Right renal cortex interstitium (tissue), 3 donors: ENCODE measurements at places on chromosomes 4 and X.

DNA sequence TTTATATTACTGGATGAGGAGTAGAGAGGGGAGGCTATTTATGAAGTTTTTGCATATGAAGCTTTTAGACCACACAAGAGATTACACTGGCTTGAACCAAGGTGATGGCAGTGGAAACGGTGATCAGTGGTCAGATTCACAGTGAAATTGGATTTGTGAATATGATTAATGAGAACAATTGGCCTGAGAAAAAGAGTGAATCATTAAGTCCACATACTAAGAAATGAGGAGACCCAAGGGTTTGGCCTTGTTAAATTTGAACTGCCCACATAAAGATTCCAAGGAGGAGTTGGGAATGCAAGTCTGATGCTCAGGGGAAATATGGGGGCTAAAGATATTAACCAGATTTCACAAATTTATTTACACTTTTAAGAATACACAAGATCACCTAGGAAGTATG, 155.3 kb upstream of the ADGRL3 start:
- DNase-seq = no peak

DNA sequence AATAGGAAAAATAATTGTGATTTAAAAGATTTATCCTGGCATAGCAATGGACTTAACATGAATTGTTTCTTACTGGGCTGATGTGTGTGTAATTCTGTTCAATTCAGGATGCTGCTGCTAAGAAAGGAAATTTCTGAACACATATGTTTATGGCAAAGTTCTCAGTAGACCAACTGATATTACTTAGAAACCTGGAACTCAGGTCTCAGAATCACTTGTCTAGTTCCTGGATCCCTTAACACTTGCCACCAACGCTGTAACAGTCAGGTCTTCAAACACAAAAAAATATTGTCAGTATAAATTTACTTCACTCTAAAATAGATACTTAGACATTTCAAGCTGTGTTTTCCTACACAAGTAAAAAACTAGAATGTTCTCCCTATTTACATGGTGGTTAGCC, 5.5 kb downstream of the CASP3 start:
- no peak for DNase-seq

DNA sequence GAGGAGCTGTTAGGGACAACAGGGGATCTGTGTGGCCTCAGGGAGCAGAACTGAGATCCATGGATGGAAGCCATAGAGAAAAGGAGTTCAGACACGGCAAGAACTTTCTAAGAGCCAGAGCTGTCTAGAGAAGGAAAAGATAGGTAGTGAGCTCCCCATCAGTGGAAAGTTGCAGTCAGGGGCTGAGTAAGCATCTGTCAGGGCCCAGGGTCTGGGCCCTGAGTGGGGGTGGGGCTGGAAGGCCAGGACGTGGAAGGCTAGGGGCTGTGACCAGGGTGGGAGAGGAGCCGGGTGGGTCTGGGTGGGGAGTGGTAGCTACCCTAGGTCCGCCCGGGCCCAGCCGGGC, 324 bp upstream of the MSN start:
- no peak for DNase-seq

DNA sequence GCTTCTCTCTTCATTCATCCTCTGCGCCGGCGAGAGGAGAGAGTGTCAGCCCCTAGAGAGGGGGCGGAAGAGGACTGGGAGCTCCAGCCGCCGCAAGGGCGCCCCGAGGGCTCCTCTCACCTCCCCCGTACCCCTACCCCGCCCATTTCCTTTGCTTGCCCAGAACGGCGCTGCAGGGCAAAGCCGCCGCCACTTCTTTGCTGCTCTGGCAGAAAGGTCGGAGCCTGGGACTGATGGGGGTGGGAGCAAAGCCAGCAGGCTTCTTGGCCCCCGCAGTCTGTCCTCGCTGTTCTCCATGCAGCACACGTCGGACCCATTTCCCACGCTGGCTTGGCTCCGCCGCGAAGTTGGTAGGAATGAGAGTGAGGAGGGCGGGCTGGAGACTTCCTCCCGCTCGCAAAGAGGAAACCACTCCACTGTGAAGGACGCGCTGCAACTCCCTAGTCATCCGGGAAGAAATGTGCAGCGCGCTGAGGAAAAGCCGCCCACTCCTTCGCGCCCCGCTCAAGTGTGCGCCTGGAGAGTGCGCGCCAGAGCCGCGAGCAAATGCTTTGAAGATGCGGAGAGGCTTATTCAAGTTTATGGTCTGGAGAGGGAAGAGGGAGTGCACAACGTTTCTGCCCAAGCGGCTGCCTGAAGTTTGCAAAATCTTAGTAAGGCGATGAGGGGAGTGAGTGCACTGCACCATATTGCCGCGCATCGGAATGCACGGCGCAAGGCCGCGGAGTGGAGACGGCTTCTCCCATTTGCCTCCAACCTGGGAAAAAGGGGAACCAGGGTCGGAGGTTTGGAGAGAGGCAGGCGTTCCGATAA, 2.8 kb upstream of the PCDH7 start:
- peak; percentile 51 for DNase-seq

- peak; percentile 31 for DNase-seq
These were observed 98.3 kb upstream of the ANKRD50 start for GRCh38 chr4:124810827-124811226.

- no peak for DNase-seq
These were observed 612.2 kb downstream of the IQCM start for GRCh38 chr4:149203256-149204001.

DNA sequence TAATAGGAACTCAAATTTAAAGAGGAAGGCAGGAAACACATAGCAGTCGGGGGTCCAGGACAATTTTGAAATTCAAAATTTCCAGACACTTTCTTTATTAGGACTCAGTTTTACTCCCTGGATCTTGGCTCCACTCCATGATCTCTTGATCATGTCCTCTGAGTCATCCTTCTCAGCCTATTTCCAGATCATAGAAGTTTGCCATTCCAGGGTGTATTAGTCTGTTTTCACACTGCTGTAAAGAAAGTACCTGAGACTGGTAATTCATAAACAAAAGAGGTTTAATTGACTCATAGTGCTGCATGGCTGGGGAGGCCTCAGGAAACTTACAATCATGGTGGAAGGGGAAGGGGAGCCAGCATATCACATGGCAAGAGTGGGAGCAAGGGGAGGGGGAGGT, 564.7 kb upstream of the ACTRT1 start:
- DNase-seq = no peak

DNA sequence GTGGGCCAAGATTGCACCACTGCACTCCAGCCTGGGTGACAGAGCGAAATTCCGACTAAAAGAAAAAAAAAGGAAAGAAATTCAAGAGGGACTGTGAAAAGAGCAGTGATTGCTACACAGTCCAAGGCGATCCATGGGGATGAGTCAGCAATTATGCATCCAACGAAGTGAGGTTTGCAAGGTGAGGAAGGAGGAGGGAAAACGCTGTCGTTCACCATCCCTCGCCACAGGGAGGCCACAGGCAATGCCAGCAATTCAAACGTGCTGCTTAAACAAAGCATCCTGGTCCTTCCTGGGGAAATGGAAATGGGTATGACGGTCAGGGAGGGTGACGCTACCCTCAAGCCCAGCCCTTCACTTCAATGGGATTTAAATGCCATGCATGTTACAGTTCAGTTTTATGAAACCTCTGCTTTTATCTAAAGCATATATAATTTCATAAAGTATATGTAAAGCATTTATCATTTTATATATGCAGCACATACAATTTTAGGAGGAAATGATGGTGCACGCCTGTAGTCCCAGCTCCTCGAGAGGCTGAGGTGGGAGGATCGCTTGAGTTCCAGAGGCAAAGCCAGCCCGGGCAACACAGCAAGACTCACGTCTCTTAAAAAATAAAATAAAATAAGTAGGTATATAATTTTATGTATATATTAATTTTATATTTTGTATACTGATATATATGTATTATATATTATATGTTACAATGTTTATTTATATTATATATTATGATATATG, 108.7 kb downstream of the DHRSX start:
- no peak for DNase-seq

- no peak for DNase-seq
These were observed 29.8 kb downstream of the FGFR3 start for GRCh38 chr4:1822568-1823544.

DNA sequence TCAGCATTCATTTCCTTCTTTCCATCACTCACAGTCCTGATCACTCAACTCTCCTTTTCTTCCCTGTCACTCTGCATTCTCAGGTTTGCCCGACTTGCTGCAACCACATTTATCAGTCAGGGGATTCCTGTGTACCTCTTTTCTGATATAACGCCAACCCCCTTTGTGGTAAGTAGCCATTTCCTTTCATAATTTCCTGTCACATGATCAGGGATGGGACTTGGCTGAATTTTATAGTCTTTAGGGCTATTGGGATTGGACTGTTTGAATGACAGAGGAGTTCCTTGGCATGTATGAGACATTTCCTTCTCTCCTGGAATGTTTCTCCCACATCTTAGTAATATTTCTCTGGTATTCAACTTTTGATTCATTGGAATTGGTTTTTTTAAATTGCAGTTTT, 11.0 kb downstream of the PGM2 start:
- DNase-seq = no peak

DNA sequence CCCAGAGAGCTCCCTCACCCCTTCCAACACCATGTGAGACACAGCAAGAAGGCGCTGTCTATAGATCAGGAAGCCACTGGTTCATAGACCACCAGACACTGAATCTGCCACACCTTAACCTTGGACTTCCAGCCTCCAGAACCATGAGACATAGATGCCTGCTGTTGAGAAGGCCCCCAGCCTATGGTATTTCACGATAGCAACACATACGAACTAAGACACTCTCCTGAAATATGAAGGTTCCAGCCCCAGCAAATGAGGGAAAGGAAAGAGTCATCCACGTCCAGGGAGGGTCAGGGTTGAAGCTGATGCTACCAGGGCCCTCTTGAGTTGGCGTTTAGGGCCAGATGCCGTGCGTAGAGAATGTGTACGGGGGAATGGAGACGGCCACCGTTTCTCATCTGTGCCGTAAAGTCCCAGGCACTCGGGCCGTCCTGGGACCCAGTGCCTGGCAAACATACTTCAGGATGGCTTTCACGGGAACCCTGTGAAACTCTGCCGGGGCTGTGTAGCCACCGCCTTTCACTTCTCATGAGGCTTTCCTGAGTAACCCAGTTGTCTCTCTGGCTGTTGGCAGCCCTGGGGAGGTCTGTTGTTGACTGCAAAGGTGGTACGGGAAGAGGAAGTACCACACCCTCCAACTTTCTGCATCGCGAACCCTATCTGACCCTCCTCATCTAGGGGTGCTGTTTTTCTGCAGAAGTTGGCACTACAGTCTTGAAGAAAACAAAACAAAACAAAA, 17.7 kb upstream of the P2RY8 start:
- no peak for DNase-seq

- peak; percentile 10 for DNase-seq
These were observed 571.0 kb upstream of the KLHL4 start for GRCh38 chrX:86946569-86946968.

- DNase-seq = no peak
These were observed 33.1 kb downstream of the SLC10A7 start for GRCh38 chr4:146488495-146489174.

DNA sequence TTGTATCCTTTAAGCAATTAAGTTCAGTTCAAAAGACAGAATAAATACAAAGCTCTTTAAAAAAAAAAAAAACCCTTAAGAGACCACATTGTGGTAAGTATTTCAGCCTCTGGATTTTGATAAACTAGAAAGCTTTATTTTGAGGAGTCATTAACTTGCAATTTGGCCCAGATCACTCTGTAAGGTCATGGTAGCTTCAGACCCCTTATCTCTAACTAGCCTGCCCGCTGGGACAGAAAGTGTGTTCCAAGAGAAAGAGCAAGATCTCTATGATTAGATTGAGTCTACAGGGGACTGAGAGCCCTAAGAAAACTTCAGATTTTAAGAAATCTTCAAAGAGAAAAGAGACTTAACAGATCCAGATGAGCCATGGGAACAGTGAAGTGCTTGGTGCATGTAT, 45.6 kb downstream of the GALNT7 start:
- no peak for DNase-seq

- DNase-seq = no peak
These were observed 13.9 kb upstream of the PLAC8 start for GRCh38 chr4:83128240-83128929.

- DNase-seq = no peak
These were observed 52.4 kb downstream of the SEPTIN11 start for GRCh38 chr4:77001907-77002306.

GRCh38 chrX:110563282-110563681, 204.6 kb downstream of the RTL9 start:
- DNase-seq = no peak

DNA sequence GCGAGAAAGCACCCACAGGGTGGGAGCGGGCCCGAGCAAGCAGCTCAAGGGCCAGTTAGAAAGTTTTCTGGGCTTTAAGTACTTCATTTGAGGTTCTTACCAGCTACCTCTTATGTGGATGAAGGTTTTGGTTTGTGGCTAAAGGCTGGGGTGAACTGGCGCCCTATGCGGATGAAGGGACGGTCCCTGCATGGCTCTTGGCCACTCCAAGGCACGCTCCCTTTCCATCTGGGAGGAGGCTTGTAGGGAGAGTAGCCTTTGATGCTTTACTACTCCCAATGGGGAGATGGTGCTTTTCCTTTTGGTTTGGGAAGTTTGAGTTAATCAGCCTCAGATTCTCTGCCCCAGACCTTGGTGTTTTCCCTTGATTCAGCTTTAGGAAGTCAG, 17.7 kb downstream of the MRFAP1 start:
- DNase-seq = no peak

DNA sequence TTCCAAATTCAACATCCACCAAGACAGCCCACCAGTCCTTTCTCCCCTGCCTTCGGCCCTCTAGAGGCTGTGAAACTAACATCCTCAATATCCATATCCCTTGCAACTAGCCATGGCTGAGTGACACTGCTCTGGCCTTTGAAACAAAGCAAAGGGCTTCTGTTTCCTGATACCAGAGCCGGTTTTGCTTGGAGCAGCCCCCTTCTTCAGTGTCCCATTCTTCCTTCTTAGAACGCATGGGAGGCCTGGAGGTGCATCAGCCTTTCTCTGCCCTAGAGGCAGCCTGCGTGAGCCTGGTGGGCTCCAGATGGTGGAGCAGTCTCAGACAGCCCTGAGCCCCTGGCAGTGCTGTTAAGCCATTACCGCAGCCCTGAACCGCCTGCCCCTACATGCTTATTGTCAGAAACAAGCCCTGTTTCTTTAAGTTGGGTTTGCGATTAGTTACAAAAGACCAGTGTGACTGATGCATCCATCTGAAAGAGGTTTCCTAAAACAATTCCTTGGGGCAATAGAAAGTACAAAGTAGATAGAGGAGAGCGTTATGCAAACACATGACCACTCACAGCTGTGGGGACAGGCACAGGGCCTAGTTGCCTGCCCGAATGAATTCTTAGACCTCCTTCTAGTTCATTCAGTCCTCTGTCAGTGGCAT, 74.1 kb downstream of the EVC start:
- DNase-seq = no peak

GRCh38 chr4:161721947-161722346, 441.9 kb downstream of the FSTL5 start:
- DNase-seq = no peak

DNA sequence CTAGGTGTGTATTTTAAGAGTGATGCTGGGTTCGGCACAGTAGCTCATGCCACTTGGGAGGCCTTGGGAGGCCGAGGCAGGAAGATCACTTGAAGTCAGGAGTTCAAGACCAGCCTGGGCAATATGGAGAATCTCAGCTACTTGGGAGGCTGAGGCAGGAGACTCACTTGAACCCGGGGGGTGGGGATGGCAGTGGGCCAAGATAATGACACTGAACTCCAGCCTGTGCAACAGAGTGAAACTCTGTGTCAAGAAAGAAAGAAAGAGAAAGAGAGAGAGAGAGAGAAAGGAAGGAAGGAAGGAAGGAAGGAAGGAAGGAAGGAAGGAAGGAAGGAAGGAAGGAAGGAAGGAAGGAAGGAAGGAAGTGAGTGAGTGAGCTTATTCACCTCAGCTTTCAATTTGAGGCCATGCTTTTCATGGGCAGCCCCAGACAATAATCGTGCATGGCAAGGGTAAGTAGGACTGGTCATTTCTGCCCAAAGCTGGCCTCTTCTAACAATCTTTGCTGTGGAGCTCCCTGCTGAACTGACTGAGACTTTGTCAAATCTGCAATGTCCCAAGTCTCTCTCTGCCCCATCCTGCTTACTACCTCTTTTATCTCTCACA, 42.5 kb upstream of the ELF2 start:
- DNase-seq = no peak
